ENCODE measurements at places on chromosomes 1 and 21.

DNA sequence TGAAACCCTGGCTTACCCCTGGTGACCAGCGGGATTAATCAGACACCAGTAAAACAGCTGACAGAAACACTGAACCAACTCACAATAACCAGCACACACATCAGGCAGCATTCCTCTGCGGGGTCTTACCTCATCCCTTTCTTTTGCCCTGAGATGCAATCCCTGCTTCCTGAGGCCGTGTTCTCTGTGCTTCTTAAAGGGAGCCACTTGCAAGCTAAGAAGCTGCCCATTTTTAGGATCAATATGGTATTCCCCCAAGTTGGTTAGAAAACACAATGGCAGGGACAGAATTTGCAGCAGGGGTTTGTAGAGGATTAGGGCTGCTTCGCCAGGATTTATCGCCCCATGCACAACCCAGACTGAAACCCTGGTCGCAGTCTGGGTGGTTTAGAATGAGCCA, 74.7 kb upstream of the OLIG2 start:
- no peak for DNase-seq

DNA sequence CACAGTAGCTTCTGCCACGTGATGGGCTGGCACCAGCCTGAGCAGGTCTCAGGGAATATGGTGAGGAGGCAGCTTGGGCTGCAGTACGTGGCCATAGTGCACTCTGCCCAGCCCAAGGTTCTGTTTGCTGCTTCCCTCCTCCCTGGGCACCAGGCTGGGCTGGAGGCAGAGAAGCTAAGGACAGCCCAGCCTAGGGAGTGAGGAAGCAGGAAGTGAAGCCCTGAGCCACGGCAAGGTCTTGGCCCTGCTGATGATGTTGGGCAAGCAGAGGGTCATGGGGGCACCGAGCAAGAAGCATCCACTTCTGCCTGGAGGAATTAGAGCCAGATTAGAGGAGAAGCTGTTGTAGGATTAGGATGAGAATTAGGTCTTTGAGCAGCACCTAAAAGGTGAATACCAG, 326.7 kb upstream of the VAMP3 start:
- DNase-seq = no peak

DNA sequence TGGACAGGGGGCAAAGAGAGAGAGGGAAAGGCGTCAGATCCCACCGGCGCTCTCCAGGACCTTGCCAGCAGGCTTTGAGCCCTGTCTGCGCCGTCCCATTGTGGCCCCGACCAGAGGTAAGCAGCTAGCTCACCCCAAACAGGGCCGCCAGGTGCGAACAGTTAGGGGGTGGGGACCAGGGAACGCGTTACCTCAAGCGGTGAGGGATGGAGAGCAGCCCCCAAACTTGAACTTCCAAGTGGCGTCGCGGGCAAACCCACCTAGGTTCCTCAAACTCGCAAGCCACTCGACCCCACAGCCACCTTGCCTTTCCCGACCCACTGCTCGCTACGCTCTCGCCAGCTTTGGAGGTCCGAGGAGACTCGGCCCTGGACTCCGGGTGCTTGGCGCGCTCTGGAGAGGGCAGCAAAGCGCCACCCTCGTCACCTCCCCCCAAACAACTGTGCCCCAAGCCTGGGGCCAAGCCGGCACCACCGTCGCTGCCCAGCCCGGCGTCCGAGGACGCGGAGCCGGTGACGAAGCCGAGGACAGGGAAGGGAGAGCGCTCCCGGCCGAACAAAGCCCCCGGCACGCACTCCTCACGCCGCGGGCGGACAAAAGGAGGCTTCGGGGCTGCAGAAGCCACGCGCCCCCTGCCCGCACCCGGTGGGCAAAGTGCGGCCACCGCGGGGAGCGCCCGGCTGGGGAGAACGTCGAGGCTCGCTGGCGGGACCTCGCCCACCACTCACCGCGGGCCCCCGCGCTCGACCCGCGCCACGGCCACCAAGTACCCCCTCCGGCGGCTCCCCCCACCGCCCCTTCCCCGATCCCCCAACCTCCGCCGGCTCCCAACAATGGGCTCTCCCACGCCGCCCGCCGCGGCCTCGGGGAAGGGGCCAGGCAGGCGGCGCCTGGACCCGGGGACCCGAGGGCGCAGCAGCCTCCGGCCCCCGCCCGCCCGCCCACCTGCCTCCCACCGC, 976 bp downstream of the SSBP3 start:
- peak; percentile 31 for DNase-seq

- no peak for DNase-seq
Measured at GRCh38 chr21:34911360-34911759, 137.7 kb downstream of the RUNX1 start.

- DNase-seq = no peak
Measured at GRCh38 chr1:202645097-202645476, 65.2 kb downstream of the SYT2 start.

GRCh38 chr1:237717106-237717505, 173.6 kb downstream of the ZP4 start:
- DNase-seq = no peak

DNA sequence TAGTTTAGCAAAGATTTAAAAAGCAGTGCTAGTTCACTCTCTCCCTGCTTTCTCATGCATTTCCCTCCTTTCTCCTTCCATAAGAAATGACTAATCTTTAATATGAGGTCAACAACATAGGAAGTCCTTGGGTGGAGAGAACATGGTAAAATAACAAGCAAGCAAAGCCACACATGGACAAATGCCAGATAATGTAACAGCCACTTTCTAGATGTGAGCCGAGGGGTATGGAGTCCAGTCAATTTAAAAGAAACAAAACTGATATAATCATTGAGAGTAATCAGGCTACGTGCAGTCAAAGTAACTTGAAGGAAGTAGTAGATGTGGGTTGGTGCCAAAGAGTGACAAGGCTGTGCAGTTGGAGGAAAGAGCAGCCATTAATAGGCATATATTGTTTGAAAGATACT, 69.6 kb downstream of the DUSP10 start:
- no peak for DNase-seq
